Osteocyte (in vitro differentiated cells): ENCODE measurements at places on chromosomes 11 and 22. TPM values are rescaled to one million over a fixed set of nuclear protein-coding genes. Genes with fewer than 3 reads are reported as not detected.

DNA sequence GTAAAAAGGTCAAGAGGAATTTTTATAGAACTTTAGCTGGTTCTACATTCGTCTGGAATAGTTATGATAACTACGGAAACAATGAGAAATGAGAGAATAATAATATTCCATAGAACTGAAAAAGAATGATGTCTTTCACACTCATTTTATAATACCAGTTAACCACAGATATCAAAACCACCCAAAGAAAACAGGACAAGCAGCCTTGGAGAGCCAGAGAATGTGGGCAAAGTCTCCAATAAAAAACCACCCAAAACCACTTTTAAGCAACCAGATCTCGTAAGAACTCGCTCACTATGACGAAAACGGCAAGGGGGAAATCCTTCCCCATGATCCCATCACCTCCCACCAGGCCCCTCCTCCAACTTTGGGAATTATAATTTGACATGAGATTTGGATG, 60.8 kb downstream of the ARHGAP32 start:
- no peak for DNase-seq
- peaks cover 9% of the 10 kb centered on the region for H3K4me1 ChIP-seq
- no peaks in the 10 kb centered on the region for H3K36me3 ChIP-seq
- no peak overlapping the region for H3K4me3 ChIP-seq
- H3K27ac ChIP-seq: peak overlapping the region; percentile 32

DNA sequence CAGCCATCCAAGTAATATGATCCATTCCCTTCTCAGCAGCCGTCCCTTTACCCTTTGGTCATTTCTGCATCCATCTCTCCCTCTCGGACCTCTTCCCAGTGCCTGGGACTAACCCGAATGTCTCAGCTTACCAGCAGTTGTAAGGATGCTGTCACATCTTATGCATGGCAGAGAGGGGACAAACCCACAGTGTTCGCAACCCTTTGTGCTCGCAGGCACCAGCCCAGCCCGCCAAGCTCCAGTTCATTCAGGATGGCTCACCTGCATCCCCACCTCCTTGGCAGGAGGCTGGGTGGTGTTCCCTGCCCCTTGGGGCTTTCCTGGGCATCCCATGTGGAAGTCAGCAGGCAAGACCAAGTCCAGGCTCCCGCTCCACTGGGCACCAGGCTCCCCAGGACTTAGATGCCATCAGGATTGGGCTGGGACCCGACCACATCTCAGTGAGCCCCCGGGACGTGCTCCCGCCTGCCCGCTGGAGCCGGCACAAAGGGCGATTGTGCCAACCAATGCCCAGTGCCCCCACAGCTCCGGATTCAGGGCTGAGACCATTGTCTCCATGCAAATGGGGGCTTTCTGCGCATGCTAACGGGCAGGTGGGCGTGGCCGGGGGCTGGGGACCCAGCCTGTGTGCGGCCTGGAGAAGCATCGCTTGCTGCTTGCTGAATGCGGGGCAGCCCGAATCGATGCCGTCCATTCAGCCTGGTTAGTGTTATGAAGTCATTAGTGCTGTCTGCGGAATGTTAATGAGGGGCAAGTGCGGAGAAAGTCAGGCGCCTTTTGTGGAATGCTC, 108.6 kb downstream of the KCNQ1OT1 start:
- no peaks in the 10 kb centered on the region for H3K4me1 ChIP-seq
- peaks cover 11% of the 10 kb centered on the region for H3K27me3 ChIP-seq
- H3K4me3 ChIP-seq: no peak overlapping the region
- no peak for DNase-seq
- H3K27ac ChIP-seq: no peak overlapping the region

The WNT7B gene
- total RNA-seq: 2.3 and 2.7 TPM in 2 replicates

The USH1C gene
- total RNA-seq: not detected in 2 replicates
